ENCODE measurements at places on chromosomes 6 and 20. TPM values are rescaled to one million over a fixed set of nuclear protein-coding genes. Genes with fewer than 3 reads are reported as not detected.
A peak's percentile ranks its signal among the peaks of the same experiment; 100 is the strongest.

DNA sequence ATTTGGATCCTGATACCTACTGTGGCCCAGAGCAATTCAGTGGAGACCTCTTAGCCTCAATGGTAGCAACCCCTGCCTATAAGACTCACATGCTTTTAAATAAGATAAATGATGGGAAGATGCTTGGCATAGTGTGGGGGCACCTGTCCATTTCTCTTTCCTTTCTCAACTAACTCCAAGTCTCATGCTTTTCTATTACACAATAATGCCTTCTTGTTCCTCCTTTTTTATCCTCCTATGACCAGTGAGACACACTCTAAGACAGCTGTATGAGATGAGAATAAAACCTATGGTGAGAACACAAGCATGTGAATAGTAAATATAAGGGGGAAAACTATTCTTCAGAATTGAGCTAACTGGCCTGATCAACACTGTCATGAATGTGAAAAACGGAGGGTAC is 147.0 kb upstream of the STXBP5 start:
- no peaks in the 10 kb centered on the region for H3K27me3 ChIP-seq
- H3K36me3 ChIP-seq = no peaks in the 10 kb centered on the region
- no peaks in the 10 kb centered on the region for H3K4me1 ChIP-seq
- no peak for DNase-seq

DNA sequence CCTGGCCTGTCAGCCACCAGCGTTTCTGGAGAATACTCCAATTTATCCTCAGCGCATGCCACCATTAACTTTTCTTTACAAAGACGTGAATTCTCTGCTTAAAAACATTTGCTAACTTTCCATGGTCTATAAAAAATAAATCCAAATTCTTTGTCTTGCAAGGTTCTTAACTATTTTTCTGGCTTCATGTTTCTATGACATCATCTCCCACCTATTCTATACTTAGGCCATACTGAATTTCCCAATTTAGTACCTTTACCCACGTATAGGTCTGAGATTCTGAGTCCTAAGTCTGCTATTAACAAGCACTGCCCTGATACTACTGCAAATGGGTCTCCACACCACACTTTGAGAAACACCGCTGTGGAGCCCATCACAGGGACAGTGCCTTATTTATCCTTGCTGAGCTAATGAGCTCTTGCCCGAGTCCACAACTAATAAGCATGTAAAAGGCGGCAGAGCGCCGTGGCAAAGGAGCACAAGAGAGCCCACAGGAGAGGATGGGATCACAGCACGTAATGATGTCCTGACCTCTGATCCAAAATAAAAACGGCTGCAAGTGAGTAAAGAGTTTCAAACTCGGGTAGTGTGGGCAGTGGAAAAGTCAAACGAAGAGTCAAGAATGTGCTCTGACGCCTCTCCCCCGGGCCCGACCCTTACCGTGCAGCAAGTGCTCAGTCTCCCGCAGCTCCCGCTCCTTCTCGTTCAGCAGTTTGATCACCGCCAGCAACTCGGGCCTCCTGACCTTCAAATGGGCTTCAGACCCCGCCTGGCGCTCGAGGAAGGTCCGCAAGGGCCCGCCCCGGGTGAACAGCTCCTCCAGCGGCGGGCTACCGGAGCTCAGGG is 519 bp downstream of the MTRF1L start:
- peak overlapping the region; percentile 75 for H3K4me3 ChIP-seq
- peaks cover 39% of the 10 kb centered on the region for H3K4me1 ChIP-seq
- H3K36me3 ChIP-seq = peaks cover 7% of the 10 kb centered on the region
- no peaks in the 10 kb centered on the region for H3K27me3 ChIP-seq
- no peak for DNase-seq

DNA sequence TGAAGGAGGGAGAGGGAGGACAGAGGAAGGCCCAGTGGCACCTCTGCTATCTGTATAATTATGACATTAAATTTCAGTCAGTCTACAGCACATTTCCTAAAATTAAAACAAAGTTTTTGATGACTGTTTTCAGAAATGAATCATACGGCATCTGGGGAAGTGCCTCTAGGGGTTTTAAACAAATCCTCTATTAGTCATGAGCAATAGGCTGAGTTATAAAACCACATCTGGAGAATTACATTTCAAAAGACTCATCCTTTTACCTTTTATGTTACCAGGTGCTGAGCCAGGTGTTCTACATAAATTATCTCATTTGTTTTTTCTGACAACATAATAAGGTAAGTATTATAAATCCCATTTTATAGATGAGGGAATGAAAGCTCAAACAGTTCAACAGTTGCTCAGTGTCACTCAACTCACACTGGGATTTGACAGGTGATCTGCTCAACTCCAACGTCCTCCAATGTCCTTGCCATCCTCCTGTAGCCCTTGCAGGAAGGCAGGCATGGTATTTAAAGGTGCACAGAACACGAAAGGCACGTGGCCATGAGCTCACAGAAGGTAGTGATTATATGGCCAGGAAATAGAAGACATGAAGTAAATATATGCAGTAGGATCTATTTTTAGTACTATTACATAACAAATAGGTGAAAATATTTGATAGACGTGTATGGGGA is 184.2 kb upstream of the MAN1A1 start:
- DNase-seq = no peak
- no peak overlapping the region for H3K27ac ChIP-seq
- no peak overlapping the region for H3K4me3 ChIP-seq

DNA sequence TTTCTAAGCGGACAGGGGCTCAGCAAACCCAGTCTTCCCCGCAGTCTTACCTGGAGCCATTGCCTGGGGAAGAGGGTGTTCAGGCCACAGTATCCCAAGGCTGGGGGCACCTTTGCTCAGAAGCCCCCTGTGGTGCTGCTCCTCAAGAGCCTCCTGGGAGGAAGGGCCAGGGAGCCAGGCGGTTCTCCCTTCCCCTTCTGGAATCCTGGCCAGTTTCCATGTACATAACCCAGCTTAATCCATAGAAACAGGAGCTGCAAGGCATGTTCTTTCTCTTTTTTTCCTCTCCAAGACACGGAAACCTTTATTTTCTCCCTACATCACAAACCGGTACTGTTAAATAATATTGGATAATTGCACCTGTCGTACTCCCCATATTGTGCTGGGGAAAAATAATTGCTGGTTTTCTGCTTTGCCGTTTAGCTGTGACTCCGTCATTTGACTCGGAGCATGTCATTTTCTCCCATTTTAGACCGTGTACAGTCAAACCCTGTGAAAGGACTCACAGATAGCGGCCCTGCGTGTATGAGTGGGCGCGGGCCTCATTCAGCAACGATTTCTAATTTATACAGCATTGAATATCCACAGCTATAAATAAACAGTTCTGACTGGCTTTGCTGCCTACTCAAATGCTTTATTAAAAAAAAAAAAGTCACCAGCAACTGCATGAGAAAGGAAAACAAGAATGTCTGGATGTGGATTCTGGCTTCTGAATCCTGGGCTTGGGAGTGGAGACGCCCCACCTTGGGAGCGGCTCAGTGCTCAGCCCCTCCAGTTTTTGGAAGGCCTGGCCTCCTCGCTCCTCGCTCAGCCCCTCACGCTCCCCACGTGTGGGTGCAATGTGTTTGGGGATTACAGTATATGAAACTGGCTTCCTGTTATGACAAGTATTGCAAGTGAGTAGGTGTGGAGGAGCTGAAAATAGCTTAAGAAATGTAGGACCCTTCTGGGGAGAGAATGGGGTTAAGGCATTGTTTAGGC is 67.3 kb downstream of the ADTRP start:
- no peaks in the 10 kb centered on the region for H3K36me3 ChIP-seq
- H3K4me3 ChIP-seq = peak overlapping the region; percentile 42
- H3K27me3 ChIP-seq = no peaks in the 10 kb centered on the region
- no peak for DNase-seq
- H3K4me1 ChIP-seq = peaks cover 27% of the 10 kb centered on the region
- no peak overlapping the region for H3K27ac ChIP-seq

GRCh38 chr20:44032583-44033331 is 118.1 kb downstream of the TOX2 start:
- H3K27ac ChIP-seq = no peak overlapping the region
- no peaks in the 10 kb centered on the region for H3K27me3 ChIP-seq
- DNase-seq = no peak
- no peak overlapping the region for H3K4me3 ChIP-seq

The WFDC12 gene
- not detected for total RNA-seq

- H3K4me1 ChIP-seq = peaks cover 17% of the 10 kb centered on the region
- no peak for DNase-seq
- H3K27me3 ChIP-seq = no peaks in the 10 kb centered on the region
- H3K27ac ChIP-seq = peak overlapping the region; percentile 88
- no peaks in the 10 kb centered on the region for H3K36me3 ChIP-seq
Measured at GRCh38 chr6:56244528-56245253, 2.7 kb downstream of the COL21A1 start.

- H3K27me3 ChIP-seq = no peaks in the 10 kb centered on the region
- DNase-seq = no peak
- no peak overlapping the region for H3K27ac ChIP-seq
Measured at GRCh38 chr20:49091104-49091503, 45.0 kb downstream of the CSE1L start.

GRCh38 chr20:8244637-8245036 is 112.6 kb downstream of the PLCB1 start:
- H3K27ac ChIP-seq = no peak overlapping the region
- H3K4me3 ChIP-seq = no peak overlapping the region

DNA sequence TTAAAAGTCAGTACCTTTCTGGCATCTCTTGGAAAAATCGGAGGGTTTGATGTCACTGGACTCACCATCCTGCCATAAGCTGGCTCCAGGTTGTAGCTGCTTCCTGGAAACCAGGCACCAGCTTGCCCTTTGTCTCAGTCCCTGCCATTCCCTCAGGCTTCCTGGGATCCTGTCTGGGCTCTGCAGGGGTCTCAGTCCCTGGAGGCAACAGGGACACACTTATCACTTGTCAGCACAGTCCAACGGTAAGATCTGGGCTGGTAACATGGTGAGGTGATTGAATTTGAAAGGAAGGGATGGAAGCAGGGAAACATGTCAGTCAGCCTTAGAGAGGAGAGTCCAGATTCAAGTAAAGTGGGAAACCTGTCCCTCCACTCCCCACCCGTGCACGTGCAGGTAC is 147.6 kb upstream of the ECI2 start:
- H3K36me3 ChIP-seq = no peaks in the 10 kb centered on the region
- H3K27ac ChIP-seq = no peak overlapping the region
- no peak for DNase-seq
- no peaks in the 10 kb centered on the region for H3K27me3 ChIP-seq
- H3K4me3 ChIP-seq = no peak overlapping the region
- H3K4me1 ChIP-seq = peaks cover 5% of the 10 kb centered on the region

DNA sequence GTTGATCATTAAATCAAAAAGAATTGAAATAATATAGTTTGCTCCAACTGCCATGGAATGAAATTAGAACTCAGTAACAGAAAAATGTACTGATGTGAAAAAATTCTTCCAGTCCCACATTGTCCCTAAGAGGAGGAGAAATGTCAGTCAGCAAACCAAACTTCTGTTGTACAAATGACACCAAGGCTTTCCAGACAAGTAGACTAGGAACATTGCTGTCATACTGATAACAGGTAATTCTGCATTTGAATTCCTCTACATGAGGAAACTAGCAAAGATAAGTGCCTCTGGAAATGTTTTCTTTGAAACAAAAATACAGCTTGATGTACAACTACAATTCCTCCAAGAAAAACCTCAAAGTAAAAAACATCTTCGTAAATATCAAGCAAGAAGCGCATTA is 90.2 kb downstream of the HIVEP1 start:
- no peaks in the 10 kb centered on the region for H3K4me1 ChIP-seq
- no peaks in the 10 kb centered on the region for H3K36me3 ChIP-seq
- no peak for DNase-seq
- no peak overlapping the region for H3K27ac ChIP-seq
- no peaks in the 10 kb centered on the region for H3K27me3 ChIP-seq
- no peak overlapping the region for H3K4me3 ChIP-seq

DNA sequence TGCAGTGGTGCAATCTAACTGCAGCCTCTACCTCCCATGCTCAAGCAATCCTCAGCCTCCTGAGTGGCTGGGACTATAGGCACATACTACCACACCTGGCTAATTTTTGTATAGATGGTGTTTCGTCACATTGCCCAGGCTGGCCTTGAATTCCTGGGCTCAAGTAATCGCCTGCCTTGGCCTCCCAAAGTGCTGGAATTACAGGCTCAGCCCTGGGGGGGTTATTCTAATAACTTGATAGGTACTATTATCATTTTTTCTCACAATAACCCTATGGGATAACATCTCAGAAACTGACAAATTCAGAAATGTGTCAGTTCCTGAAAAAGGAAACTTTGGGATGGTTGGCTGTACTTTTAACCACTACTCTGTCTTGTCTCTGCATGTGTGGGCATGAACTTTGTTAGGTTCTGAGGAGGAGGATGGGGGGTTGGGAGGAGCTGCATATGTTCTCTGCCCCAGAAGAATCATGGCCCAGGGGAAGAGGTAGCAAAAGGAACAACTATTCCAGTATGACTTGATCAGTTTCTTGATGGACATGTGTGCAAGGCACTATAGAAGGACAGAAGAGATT is 169.9 kb downstream of the CARMIL1 start:
- H3K36me3 ChIP-seq = peaks cover 9% of the 10 kb centered on the region
- no peaks in the 10 kb centered on the region for H3K27me3 ChIP-seq
- H3K27ac ChIP-seq = peak overlapping the region; percentile 54
- no peak for DNase-seq
- H3K4me1 ChIP-seq = peaks cover 16% of the 10 kb centered on the region

- H3K4me3 ChIP-seq = no peak overlapping the region
- H3K4me1 ChIP-seq = no peaks in the 10 kb centered on the region
- DNase-seq = no peak
- H3K36me3 ChIP-seq = no peaks in the 10 kb centered on the region
- no peaks in the 10 kb centered on the region for H3K27me3 ChIP-seq
- no peak overlapping the region for H3K27ac ChIP-seq
Measured at GRCh38 chr6:84453499-84453898, 226.1 kb upstream of the CEP162 start.

- H3K27ac ChIP-seq = no peak overlapping the region
- no peak for DNase-seq
- peaks cover 9% of the 10 kb centered on the region for H3K4me1 ChIP-seq
- no peaks in the 10 kb centered on the region for H3K27me3 ChIP-seq
- H3K36me3 ChIP-seq = no peaks in the 10 kb centered on the region
- no peak overlapping the region for H3K4me3 ChIP-seq
Measured at GRCh38 chr20:18705910-18706309, 107.7 kb upstream of the SCP2D1 start.

The PHF20 gene
- total RNA-seq = 46.8 TPM

All from thoracic aorta (tissue), 2 donors.